Activated CD4-positive, alpha-beta T cell treated with anti-CD3 and anti-CD28 coated beads, Interleukin-2, amount 10 ng/mL, durations not matched to agents 7 days and 5 days (primary cell): ENCODE measurements at places on chromosomes 12 and 14. TPM values are rescaled to one million over a fixed set of nuclear protein-coding genes. Genes with fewer than 3 reads are reported as not detected.

DNA sequence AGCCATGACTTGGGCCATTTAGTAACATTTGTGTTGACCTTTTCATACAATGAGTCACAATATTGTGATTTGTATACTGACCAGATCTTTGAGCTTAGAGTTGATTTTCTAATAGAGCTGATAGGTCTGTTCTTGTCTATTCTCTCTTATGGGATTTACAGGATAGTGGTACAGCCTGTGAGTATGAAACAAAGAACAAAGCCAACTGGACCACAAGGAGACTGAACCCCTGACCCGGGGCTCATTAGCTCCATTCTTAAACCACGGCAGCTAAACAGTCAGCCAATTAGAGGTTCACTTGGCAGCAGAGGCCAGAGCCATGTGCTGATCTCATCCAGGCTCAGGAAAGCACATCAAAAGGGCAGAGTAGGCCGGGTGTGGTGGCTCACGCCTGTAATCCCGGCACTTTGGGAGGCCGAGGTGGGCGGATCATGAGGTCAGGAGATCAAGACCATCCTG, 59.1 kb upstream of the GNPNAT1 start:
- H3K36me3 ChIP-seq: no peaks in the 10 kb centered on the region
- H3K4me1 ChIP-seq: peaks cover 3% of the 10 kb centered on the region
- DNase-seq: no peak
- H3K4me3 ChIP-seq: no peak overlapping the region
- no peaks in the 10 kb centered on the region for H3K27me3 ChIP-seq
- H3K27ac ChIP-seq: no peak overlapping the region

DNA sequence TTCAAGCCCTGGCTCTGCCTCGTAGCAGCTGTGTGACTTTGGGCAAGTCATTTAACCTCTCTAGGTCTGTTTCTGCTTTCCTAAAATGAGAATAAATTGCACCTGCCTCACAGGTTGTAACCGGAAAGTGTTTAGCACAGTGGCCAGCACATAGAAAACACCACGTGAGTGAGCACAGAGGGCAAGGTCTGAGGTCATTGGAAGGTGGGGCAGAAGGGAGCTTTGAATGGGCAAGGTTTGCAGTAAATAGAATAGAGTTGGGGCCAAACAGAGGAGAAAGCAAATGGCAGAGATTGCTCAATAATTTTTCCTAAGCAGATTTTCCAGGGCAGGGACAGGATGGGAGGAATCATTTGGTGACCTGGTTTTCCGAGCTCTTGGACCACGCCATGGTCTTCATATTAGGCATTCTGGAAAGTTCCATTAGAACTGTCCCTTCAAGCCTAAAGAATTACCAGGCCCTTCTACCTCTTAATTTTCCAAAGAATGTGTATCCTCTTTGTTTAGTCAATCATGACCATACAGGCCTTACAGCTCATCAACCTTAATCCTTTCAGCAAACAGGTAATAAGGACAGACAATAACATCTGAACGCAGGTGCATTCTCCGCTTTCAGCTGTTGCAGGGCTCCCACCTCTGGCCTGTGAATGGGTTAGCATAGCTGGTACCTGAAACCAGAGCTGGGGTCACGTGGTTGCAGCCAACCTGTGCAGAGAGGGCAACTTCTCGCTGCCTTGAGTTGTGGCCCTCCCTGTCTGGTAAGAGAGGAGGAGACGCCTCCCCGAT, 53.8 kb downstream of the VWF start:
- H3K36me3 ChIP-seq: no peaks in the 10 kb centered on the region
- no peak overlapping the region for H3K27ac ChIP-seq
- peaks cover 21% of the 10 kb centered on the region for H3K27me3 ChIP-seq
- DNase-seq: no peak
- peaks cover 30% of the 10 kb centered on the region for H3K4me1 ChIP-seq

DNA sequence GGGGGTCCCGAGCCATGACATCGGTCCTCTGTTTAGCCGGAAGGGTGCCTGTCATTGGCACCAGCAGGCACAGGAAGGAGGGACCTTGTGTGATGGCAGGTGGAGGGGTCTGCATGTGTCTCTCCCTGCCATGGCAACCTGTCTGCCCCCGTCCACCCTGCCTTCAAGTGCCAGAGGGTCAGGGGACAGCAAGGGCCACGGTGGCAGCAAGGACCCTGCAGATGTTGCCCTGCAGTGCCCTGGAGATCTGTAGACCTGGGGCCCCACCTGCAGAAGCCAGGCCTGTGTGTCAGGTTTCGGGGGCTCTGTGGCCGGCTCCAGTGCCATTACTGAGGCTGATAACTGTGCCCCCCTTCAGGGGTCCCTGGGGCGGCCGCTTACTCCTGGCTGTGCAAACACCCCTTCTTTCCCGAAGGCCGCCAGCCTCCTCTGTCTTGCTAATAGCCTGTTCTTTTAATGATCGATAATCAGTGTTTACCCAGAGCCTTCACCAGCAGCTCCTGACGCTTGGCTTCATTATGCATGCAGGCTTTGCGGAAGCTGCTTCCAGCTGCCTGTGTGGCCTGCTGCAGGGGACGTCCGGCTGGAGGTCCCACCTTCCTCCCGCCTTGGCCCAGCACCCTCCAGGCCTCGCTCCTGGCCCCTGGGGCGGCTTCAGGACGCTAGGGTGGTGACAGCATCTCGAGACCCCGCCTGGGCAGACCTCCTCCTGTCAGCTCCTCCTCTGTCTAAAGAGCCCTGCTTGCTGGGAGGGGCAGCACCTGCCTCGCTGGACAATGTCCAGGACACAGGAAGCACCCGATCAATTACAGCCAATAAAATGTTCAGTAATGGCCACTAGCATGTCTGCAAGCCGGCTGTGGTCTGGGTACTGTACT, 153.0 kb downstream of the KIF26A start:
- H3K4me3 ChIP-seq: no peak overlapping the region
- no peaks in the 10 kb centered on the region for H3K36me3 ChIP-seq
- no peak for DNase-seq

DNA sequence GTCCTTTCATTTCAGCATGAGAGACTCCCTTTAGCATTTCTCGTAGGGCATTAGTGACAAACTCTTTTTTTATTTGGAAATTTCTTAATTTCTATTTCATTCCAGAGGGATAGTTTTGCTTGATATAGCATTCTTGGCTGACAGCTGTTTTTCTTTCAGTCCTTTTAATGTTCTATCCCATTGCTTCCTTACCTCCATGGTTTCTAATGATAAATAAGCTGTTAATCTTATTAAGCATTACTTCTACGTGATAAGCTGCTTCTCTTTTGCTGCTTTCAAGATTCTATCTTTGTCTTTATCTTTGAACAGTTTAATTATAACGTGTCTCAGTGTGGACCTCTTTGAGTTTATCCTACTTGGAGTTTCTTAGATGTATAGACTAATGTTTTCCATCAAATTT, 11.6 kb upstream of the TMEM63C start:
- H3K27me3 ChIP-seq: peaks cover 20% of the 10 kb centered on the region
- DNase-seq: no peak
- H3K36me3 ChIP-seq: no peaks in the 10 kb centered on the region
- H3K4me3 ChIP-seq: no peak overlapping the region

DNA sequence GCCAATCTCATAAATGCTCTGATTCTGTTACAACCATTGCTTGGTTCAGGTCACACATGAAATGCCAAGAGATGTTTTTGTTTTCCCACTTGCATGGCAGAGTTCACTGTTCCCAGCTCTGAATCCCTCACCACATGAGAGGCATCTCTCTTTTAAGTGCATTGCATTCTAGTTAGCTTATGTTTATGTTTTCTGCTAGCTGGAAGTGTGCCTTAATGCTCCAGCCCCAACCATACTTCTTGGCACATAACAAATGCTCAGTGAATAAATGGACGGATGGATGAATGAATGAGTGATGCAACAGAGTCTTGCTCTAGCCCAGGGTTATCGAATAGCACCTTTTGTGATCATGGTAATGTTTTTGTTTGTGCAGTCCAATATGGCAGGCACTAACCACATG, 197.3 kb downstream of the PPM1H start:
- no peaks in the 10 kb centered on the region for H3K27me3 ChIP-seq
- H3K4me3 ChIP-seq: no peak overlapping the region
- H3K4me1 ChIP-seq: peaks cover 3% of the 10 kb centered on the region
- DNase-seq: no peak

GRCh38 chr14:80206351-80207080, 4.8 kb downstream of the DIO2 start:
- no peak for DNase-seq
- H3K27me3 ChIP-seq: no peaks in the 10 kb centered on the region
- H3K4me3 ChIP-seq: no peak overlapping the region
- H3K27ac ChIP-seq: no peak overlapping the region
- H3K36me3 ChIP-seq: no peaks in the 10 kb centered on the region

DNA sequence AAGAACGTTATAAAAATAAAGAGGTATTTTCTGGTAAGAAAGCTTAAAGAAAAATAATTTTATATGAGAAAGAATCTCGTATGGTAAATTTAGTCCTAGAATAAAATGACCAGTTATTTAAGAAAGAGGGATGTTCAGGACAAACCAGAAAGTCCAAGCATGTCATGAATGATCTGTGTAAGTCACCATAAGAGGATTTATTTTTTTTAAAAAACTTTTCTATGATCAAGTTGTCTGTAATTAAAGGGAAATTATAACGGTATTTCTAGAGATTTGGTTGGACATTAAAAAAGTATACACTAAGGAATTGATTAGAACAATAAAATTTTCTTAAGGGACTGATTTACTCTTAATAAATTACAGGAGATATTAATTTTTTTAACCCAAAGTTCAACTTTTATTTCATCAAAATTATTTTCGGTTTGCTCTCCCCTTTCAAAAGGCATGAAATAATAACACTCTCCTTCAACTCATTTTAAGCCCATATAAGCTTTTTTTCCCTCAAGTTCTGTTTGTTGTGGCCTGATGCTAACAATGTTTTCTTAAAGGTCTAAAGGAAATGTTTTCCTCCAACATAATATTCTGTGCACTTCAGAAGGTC, 49.9 kb upstream of the CPSF6 start:
- H3K27me3 ChIP-seq: no peaks in the 10 kb centered on the region
- H3K4me3 ChIP-seq: no peak overlapping the region
- no peaks in the 10 kb centered on the region for H3K4me1 ChIP-seq
- no peak for DNase-seq

- H3K4me3 ChIP-seq: no peak overlapping the region
- H3K36me3 ChIP-seq: peaks cover 77% of the 10 kb centered on the region
- H3K27ac ChIP-seq: no peak overlapping the region
- no peak for DNase-seq
- H3K4me1 ChIP-seq: peaks cover 50% of the 10 kb centered on the region
- no peaks in the 10 kb centered on the region for H3K27me3 ChIP-seq
These were observed 190.4 kb upstream of the FOXN3 start for GRCh38 chr14:89607453-89607852.

GRCh38 chr14:79638672-79639266, 572.5 kb downstream of the DIO2 start:
- no peaks in the 10 kb centered on the region for H3K36me3 ChIP-seq
- H3K4me1 ChIP-seq: no peaks in the 10 kb centered on the region
- no peak overlapping the region for H3K4me3 ChIP-seq
- no peak overlapping the region for H3K27ac ChIP-seq

GRCh38 chr14:61893371-61893940, 131.2 kb downstream of the SNAPC1 start:
- no peak for DNase-seq
- peaks cover 24% of the 10 kb centered on the region for H3K4me1 ChIP-seq
- peaks cover 7% of the 10 kb centered on the region for H3K36me3 ChIP-seq
- no peak overlapping the region for H3K4me3 ChIP-seq
- no peak overlapping the region for H3K27ac ChIP-seq

GRCh38 chr14:38947343-38947742, 155.7 kb downstream of the SEC23A start:
- no peak overlapping the region for H3K27ac ChIP-seq
- H3K4me1 ChIP-seq: no peaks in the 10 kb centered on the region
- no peak overlapping the region for H3K4me3 ChIP-seq
- no peaks in the 10 kb centered on the region for H3K36me3 ChIP-seq

Gene SFSWAP
- total RNA-seq: 59.0 TPM

Gene KRT85
- total RNA-seq: not detected

Gene KRT7
- total RNA-seq: 2.5 TPM

Gene CLSTN3
- total RNA-seq: 74.0 TPM

Gene OR4K17
- not detected for total RNA-seq

Gene NELL2
- 55.1 TPM for total RNA-seq
